ENCODE measurements at places on chromosomes 5 and 9.

DNA sequence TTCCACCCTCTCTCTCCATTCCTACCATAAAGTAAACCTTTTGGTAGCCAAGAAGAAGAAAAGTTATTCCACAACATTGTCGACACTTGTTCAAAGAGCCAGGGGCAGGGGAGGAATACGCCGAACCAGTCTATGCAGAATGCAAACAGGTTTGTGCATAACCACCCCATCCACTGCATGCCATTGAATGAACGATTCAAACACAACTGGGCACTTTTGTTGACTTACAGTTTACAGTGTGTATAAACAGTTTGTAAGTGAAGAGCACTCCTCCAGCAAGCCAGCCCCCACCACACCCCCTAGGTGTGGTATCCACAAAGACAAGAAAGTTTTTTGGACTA is 6.8 kb upstream of the S1PR3 start:
- no peak for DNase-seq

GRCh38 chr5:91514400-91514799 is 131.3 kb upstream of the ARRDC3 start:
- no peak for DNase-seq

GRCh38 chr9:18826248-18826647 is 206.8 kb downstream of the SAXO1 start:
- no peak for DNase-seq

- DNase-seq: no peak
These were observed 5.2 kb downstream of the ANKDD1B start for GRCh38 chr5:75616371-75616881.

DNA sequence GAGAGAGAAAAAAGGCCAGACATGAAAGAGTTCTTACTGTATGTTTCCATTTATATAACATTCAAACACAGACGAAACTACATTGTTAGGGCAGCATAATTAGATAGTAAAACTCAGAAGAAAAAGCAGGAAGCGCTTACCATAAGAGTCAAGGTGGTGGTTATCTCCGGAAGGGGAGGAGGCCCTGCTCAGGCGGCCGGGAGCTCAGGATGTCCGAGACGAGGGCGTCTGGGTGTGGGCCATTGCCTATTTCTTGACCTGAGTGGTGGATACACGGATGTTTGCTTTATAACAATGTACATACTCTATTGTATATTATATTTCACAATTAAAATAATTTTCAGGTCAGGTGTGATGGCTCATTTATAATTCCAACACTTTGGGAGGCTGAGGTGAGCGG is 80.9 kb upstream of the COL5A1 start:
- DNase-seq: no peak

GRCh38 chr9:2963307-2963706 is 119.4 kb upstream of the PUM3 start:
- no peak for DNase-seq

DNA sequence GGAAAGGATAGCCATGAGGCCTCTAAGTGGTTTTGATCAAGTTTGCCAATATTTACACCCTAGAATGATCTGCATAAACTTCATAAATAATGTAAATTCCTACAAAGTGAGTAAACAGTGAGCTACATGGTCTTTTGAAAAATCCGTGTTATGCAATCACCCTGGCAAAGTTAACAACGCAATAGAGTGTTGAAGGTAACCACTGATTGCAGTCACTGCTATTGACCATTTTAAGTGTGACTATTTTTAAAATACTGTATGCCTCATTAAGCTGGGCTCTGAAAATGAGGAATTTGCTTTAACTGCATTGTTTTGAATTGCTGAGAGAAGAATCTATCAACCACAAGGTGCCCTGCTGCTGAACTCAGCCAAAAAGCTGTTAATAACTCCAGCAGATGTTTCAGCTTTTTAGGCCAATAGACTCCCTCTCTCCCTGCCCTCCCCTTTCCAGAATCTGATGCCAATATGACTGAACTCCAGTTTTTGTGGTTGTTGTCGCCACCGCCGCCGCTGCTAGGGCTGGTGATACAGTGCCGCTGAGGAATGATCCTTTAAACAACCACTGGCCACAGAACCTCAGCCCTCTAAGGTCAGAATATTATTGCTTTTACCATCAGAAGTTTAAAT is 35.3 kb upstream of the SMARCA2 start:
- DNase-seq: peak; percentile 90

Measured in fibroblast of skin of right biceps (primary cell).